ENCODE measurements at places on chromosomes 1 and 21.
A peak's percentile ranks its signal among the peaks of the same experiment; 100 is the strongest.

DNA sequence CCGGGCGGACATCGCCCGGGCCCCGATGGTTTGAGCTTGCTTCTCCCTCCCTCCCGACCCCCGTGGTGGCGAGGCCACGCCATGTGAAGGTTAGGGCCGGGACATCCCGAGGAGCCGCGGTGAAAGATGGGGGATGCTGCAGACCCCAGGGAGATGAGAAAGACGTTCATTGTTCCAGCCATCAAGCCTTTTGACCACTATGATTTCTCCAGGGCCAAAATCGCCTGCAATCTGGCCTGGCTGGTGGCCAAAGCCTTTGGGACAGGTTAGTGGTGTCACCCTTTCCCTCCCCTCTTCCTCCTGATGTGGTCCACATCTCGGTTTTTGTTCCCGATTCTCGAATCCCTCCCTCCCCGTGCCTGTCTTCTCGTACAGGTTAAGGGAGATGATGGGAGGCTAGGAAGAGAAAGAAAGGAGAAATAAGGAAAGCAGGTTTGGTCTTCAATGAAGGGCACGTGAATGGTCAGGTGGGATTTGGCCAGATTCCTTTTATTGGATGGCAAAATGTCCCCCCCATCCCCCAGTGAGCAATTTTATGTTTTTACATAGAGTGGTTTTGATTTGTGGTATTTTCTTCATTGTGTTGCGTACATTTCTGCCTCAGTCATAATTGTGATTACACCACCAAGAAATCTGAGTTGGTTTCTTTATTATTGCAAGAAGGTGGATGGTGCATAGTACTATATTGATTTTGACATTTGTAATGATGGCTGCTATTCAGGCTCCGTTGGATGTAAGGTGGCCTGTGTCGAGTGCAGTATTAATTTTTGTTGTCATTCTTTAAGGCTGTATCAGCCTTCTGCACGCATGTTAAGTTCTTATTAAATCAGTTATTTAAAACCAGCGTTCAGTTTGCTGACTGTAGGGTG, 1.2 kb downstream of the CAMSAP2 start:
- DNase-seq, result no peak

- peak; percentile 77 for DNase-seq
These were observed 7.3 kb downstream of the RNU5D-1 start for GRCh38 chr1:44723496-44724295.

GRCh38 chr1:240491156-240491555, 120.8 kb downstream of the GREM2 start:
- DNase-seq, result no peak

DNA sequence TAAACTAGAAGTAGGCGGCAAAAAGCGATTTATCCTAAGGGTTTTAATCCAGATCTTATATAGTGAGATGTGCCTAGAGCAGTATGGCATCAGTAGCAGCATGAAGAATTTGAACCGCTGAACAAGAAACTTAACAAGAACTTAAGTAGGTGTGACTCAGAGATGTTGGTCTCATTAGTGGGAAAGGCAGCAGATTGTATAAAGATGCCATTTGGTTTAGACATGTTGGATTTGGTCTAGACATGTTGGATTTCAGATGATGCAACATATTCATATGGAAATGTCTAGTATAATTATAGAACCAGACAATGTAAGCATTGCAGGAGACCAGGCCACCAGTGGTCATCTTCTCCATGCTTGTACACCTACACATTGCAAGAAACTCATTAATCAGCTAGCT, 42.1 kb upstream of the ZP4 start:
- DNase-seq, result no peak

DNA sequence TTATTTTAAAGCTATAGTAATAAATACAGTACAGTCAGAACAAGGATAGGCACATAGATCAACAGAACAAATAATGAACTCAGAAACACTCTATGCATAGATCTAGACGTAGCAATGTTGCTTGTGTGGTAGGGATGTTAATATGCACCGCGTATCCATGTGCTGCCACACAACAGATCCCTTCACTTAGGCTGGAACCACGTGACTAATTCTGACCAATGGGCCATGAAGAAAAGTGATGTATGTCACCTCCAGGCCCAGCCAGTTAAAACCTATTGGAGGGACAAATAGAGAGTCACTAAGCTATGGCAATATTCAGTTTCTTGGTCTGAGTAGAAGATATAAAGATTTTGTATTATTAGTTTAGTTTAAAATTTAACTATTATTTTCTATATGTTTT, 91.4 kb downstream of the ADAMTS1 start:
- DNase-seq, result no peak

- DNase-seq, result no peak
These were observed 372.6 kb downstream of the RPS6KC1 start for GRCh38 chr1:213423605-213424004.

DNA sequence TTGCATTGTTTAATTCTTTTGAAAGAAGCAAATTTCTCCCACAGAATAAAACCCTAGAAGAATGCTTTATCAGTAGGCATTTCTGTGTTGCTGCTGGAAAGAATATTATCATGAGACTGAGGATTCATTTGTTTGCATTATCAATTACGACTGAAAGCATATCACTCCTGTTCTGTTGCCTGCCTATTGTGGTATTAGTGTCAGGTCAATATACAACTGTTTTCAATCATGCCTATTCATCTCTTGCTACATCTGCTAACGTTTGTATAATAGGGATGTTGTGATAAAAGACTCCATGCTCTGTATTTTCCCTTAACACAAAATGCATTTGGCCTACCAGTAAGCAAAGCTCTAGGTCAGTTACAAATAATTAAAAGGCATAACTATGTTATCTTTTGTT, 221.5 kb downstream of the PTPRC start:
- no peak for DNase-seq

DNA sequence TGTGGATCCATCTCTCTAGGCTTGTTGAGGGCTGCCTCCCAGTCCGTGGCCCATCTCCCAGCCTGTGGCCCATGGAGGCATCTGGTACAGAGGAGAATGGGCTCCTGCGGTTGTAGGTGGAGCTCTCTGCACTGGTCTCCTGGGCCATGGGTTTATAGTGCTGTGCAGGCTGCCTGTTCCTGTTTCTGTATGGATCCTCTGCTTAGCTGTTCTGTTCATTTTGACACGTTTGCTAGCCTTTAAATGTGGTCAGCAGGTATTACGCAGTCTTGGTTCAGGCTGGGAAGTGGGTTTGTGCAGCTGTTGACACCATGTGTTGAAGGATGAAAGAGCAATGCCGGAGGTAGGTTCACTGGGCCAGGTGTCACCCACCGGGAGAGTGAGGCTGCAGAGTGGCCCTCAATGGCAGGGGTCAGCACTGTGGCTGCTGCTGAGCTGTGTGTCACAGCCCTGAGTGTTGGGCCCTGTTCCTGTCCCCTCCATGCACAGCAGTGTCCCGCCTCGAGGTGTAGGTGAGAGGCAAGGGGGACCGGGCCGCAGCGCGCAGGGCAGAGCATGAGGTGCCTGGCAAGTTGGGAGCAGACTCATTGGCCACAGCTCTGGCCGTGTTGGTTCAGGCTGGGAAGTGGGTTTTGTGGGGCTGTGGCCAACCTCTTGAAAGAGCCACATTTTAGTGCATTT, 39.0 kb downstream of the SNAP47 start:
- DNase-seq, result peak; percentile 27

- no peak for DNase-seq
These were observed 1.0 kb downstream of the SLC35D1 start for GRCh38 chr1:67052741-67053534.

DNA sequence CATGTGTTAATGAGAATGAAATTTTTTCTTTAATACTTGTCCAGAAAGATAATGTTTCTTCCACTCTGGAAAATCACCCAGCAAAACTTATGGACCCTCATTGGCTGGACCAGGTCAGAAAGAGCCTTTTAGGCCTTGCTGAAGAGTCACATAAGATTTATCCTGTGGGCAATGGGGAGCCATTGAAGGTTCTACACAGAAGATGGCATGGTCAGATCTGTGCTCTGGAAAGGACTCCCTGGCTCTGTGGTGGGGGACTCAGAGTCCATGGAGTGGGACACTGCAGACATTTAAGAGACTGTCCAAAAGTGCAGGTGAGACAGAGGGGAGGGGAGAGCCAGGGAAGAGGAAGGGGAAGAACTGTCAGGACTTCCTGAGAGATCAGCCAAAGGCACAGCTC, 66.4 kb downstream of the DHRS3 start:
- DNase-seq, result no peak

DNA sequence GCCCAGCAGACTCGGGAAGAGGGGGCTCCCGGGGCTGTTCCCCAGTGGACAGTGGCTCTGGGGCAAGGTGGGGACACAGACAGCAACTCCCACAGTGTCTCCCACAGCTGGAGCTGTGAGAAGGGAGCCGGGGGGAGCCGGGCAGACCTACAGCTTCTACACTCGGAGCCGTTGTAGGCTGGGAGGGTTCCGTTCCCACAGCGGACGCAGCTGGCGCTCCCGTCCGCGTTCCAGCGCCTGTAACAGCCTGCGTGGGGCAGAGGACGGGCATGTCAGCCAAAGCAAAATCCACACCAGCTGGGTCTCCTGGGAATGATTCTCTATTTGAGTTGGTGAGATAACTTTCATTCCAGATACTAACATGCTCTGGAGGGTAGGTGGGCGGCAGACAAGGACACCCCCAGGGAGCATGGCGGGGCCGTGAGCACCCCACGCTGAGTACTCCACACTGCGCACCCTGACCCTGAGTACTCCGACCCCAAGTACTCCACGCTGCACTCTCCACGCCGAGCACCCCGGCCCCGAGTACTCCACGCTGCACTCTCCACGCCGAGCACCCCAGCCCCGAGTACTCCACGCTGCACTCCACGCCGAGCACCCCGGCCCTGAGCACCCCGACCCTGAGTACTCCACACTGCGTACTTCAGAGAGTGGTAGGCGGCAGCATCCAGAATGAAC, 13.4 kb upstream of the RNF223 start:
- DNase-seq, result no peak

DNA sequence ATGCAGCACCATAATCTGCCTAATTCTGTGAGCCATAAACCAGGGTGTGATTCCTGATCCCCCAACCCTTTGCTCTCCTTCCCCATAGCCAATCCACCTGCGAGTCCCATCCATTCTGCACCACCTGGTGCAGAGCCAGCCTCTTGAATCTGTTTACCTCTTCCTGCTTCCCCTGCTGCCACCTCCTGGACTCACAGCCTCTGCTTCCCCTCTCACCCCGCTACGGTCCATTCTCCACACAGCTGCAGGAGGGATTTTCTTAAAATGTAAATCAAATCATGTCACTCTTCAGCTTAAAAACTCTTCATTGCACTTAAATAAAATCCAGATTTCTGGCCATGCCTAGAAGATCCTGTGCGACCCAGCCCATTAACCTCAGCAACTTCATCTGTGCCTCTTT, 186.7 kb downstream of the FOXD2 start:
- DNase-seq, result no peak

DNA sequence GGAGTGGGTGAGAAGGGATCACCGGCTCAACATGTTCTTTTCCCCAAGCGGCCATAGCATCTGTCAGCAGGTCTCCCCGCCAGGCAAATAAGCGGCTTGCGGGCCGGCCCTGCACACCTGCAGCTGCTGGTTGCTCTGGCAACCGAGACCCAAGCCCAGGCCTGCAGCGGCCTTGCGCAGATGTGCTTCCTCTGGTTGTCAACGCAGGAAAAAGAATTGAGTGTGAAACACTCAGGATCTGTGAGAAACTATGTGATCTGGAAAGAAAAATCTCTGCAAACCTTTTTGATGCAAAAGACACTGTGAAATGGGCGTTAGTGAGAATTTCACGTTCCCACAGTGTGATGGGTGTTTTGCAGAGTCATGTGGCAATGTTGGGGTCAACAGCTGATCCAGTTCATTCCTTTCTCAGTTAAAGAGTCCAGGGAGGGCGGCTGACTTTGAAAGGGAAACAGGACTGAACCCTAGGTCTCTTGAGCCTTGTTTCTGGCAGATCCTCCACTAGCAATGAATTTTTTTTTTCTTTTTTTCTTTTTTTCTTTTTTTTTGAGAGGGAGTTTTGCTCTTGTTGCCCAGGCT, 28.4 kb downstream of the TOMM20 start:
- DNase-seq, result no peak

GRCh38 chr1:179929955-179930798, 24.4 kb upstream of the CEP350 start:
- no peak for DNase-seq

GRCh38 chr1:226098870-226099835, 36.6 kb downstream of the H3-3A start:
- DNase-seq, result no peak

DNA sequence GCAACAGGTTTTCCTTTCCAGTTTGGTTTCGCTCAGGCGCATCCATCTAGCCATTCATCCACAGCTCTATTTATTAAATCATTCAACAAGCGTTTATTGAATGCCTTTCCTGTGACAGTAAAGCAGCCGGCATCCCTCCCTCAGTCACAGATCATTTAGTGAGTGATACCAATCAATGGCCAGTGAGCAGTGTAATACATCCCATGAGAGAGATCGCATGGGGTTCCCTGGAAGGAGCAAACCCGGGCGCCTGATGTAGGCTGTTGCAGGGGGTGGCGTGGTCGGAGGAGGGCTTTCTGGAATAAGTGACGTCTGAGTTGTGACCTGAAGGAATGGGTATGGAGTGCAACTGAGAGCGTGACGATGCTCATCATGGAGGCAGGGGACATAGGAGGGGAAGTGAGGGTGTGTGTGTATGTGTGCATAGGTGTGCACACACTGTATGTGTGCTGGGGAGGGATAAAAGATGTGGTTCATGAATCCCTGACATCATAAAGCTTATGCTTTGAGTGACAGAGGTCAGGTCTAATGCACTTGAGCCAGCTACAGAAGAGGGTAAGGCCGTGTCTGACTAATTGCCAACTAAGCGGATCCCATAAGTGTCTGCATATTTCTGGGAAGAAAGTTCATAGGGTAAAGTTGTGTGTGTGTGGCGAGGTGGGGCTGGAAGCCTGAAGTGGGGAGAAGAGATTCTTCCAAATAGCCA, 6.6 kb downstream of the FCMR start:
- DNase-seq, result no peak

GRCh38 chr1:200381256-200381984, 28.4 kb downstream of the ZNF281 start:
- DNase-seq, result no peak

GRCh38 chr1:18007391-18008041, 100.1 kb upstream of the IGSF21 start:
- no peak for DNase-seq

DNA sequence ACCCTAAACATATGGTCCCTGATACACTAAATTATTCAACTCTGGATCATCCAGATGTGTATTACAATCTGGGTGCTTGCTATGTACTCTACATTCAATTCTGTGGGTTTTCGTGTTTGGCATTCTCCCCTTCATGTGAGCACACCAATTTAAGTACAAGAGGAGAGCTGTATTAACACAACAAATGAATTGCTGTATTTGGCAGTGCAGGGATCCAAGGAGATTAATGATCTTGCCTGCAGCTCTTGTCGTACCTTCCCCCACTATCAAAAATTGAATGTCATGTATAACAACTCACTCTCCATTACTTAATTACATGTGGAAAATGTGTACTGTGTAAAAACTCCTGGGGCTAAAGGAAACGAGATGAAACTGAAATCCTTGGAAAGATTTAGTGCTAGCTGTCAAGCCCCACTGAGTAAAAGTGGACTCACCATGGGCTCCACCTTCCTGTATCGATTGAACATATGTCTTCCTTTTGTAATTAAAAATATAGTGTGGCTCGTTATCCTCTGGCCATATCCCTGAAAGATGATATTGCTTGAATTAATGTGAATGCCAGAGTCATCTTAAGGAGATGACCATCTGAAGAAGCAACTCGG, 172.2 kb upstream of the L1TD1 start:
- DNase-seq, result no peak

GRCh38 chr1:29739176-29739575, 502.9 kb downstream of the PTPRU start:
- DNase-seq, result no peak

Measured in HL-60 (cell line).